T follicular helper cell (primary cell): ENCODE measurements at places on chromosomes 3 and 15.

DNA sequence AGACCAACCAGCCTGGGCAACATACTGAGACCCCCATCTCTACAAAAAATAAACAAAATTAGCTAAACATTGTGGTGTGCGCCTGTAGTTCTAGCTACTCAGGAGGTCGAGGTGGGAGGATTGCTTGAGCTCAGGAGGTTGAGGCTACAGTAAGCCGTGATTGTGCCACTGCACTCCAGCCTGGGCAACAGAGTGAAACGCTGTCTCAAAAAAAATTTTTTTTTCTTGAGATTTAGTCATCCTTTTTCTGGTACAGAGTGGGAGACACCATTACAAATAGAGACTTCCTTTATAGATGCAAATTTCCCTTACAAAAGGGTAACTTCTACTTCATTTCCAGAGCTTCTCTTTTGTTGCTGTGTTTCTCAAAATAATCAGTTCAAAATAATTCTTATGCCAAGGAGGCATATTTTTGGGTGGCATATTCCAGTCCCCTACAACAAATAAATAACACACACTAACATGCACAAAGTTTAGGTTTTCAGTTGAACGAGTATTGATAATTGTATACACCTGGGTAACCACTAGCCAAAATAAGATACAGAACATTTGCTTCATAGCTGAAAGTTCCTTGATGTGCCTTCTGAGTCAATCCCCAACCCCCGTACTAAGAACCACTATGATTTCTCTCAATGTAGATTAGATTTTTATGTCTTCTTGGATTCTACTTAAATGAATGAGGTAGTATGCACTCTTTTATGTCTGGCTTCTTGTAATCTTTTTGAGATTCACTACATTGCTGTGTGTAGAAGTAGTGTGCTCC, 248.9 kb upstream of the PROK2 start:
- no peak for DNase-seq

DNA sequence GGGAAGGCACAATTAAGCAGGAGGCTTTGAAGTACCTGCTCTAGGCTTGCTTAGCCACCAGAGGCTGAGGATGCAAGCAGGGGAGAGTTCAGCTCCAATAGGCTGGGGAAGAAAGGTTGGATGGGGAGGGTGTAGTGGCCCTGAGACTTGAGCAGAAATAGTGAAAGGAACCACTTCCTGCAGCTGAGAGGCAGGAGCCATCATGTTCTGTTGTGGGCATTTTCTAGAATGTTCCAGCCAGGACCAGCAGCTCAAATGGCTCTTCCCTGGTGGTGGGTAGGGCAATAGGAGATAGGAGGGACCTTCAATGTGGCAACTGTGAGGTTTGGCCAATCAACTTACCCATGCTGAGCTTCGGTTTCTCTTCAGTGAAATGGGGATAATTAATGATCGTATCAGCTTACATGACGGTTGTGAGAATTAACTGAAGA, 79.1 kb upstream of the CGNL1 start:
- DNase-seq, result no peak

DNA sequence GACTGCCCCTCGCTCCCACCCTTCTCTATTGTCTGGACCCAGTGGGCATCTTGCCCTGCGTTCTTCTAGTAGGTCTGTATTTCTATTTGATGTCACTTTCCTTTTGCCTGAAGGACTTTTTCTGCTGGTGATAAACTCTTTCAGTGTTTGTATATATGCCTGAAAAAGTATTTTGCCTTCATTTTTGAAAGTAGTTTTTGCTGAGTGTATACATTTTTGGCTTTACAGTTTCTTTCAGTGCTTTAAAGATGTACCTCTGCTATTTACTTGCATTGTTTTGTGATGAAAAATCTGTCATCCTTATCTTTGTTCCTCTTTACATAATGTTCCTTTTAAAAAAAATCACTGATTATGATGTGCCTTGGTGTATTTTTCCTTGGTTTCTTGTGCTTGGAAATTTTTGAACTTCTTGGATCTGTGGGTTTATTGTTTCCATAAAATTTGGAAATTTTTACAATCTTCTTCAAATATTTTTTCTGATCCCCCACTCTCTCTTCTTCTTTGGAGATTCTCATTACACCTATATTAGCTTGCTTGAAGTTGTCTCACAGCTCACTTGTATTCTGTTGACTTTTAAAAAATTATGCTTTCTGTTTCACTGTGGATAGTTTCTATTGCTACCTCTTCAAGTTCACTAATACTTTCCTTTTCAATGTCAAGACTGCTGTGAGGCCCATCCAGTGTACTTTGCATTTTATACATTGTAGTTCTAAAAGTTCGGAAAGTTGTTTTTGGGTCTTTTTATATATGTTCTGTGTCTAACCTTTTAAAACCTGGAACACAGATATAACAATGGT, 67.8 kb downstream of the RGMA start:
- DNase-seq, result no peak

DNA sequence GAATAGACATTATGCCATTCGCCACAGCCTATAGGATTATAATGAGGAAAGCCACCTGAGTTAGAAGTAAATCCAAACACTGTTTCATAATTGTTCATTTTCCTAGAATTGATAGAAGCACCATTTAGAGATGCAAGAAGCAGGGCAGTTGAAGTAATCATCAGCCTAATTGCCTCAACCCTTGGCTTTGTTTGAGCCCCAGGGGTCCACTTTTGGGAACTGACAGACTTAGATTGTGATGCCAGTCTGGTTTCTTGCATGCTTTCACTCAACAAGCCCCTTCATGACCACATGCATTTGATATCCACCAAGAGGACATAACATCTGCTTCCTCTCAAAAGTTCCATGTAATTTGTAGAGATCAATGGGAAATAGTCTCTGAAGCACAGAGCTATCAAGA, 97.2 kb upstream of the COL8A1 start:
- DNase-seq, result no peak

DNA sequence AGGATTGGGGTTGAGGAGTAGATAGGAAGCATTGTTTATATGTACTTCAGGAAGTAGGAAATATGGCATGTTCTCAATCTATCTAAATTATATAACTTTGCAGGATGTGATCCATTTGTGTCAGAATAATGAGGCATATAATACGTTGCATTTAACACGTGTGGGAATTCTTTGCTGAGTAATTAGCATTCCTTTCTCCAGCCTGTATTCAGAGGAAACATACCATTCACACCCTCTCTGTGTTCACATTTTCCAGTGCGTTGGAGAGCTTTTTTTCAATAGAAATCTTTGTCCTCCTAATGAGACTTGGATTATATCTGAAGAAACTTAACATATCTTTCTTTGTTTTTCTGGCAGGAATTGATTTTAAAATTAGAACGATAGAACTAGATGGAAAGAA, 33.0 kb upstream of the APH1B start:
- DNase-seq, result no peak

DNA sequence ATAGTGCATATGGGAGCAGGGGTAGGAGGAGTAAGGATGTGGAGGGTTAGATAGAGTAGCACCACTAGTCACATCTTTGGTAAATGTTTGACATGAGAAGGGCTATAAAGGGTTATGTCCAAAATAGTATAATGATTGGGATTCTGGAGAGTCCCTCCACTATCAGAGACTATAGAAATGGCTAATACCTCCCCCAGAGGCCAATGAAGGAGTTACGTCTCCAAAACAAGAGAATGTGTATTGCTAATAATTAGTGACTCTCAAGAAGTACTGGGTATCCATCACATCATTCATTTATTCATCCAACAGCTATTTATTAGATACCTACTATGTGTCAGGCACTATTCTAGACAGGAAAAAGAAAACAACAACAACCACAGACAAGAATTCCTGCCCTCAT, 203.7 kb upstream of the UMPS start:
- DNase-seq, result no peak
